SK-N-DZ (cell line): ENCODE measurements at places on chromosomes 3 and 15.
A peak's percentile ranks its signal among the peaks of the same experiment; 100 is the strongest.

DNA sequence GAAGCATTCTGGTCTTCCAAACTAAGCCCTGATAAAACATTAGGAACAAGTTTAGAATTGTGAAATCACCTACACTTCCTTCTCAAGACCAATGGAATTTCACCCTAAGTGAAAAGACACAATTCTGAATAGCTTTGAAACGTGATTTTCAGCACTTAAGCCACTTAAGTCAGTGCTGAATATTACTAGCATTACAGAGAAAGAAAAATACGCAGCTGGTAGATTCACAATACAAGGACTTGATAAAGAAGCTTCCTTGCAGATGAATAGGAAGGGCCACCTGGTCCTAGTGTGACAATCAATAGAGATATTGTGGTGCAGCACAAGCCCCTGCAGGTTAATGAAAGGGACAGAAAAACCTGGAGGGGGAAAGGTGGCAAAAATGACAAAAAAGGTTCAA is 353.1 kb upstream of the ALCAM start:
- DNase-seq = no peak

DNA sequence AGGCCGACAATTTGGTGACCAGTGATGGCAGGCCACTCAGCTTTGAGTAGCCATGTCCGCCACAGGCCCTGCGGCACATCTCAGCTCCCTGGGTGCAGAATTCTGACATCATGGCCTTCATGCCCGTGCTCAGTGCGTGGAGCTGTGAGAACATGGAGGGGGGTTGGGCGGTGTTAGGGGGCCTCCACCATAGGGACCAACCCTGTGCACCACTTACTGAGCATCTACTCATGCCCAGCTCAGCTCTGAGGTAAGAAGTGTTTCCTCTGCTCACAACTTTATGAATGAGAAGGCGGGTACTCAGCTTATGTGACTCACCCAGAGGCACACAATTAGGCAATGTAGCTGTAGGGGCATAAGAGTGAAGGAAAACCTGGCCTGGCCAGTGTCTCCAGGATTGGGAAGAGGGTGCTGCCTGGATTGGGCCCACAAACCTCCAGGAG is 10.5 kb downstream of the ACOX2 start:
- DNase-seq = no peak

- no peak for DNase-seq
Observed at GRCh38 chr3:143627336-143627735, 220.9 kb downstream of the SLC9A9 start.

- no peak for DNase-seq
Observed at GRCh38 chr3:95994338-95994737, 820.1 kb upstream of the EPHA6 start.

DNA sequence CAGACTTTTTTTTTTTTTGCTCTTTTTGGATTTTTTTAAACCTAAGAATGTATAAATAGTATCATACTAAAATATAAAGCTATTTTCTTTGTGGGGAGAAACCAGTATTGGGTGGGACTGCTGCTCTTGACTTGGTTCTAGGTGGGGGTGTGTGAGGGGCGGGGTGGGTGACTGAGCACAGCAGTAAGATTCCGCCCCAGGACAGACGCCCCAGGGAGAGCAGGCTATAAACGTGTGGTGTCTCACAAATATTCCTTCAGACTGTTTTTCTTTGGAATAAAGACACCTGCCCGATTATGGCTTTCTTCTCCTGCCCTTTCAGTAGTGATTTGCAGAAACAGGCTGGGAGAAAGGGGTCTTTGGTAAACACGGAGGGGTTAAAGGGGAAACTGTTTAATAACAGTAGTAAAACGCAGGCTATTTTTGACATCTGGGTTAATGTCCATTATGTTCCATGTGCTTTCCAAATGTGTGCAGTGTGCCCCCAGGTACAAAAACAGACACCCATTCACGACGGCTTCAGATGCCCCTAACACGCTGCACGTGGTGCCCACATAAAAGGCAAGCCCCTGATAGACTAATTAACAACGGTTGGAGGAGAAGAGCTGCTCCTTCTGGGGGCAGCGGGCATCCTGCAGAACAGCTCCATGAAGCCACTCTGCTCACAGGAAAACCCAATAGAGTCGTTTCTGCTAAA is 28.6 kb upstream of the WNT5A start:
- DNase-seq = no peak

DNA sequence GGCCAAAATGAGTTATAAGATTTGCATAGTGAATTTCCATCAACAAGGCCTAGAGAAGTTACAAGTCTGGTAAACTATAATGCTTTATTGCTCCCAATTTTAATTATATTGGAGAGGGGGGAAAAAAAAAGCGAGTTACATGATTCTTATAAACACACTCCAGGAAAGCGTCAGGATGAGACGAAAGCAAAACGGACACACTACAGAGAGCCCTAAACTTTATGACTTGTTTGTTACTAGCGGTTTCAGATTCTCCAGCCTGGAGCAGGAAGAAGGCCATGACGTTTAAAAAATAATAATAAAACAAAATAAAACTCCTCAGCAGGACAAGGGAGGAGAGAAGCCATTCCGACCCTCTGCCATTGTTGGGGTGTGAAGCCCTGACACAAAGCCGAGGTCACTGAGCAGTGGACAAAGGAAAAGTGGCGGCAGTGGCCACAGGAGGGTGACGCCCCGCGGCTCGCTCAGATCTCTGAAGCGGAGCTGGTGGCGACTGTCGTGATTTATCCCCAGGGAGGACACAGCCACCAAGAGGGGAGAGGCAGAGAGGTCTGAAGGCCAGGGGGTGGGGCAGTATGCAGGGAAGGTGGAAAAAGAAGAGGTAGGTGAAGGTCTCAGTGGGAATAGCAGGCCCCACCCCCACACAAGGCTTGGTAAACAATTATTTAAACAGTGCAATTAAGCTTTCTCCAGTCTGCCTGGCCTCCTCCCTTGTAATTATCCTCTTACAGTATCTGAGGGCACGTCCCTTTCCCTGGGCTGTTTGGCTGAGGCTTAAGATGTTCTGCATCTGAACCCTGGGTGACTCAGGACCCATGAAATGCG is 45.3 kb downstream of the ADAMTS9 start:
- no peak for DNase-seq

DNA sequence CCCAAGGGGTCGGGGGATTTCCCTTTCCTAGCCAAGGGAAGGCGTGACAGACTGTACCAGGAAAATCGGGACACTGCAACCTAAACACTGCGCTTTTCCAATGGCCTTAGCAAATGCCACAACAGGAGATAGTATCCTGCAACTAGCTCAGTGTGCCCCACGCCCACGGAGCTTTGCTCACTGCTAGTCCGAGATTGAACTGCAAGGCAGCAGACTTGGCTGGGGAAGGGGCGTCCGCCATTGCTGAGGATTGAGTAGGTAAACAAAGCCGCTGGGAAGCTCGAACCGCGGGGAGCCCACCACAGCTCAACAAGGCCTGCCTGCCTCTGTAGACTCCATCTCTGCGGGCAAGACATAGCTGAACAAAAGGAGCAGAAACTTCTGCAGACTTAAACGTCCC is 72.3 kb upstream of the THRB start:
- DNase-seq = no peak

- no peak for DNase-seq
Observed at GRCh38 chr15:32834156-32834555, 116.4 kb downstream of the GREM1 start.

DNA sequence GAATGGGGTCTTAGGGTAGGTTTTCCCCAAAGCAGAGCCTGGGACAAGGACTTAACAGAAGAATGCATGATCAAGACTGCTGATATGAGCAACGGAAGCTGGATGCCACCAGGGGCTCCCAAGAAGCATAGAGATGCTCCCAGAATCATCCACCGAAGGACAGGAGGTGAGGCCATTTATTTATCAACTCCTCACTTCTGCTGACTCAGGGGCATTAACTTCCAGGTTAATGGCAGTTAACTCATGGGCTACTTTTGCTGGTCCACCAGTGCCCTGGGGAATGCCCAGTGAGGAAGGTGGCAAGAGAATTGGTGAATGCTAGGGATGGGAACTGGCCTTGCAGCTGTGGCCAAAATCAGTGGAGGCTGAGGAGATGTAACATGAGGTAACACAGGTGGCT is 27.8 kb downstream of the TAFA4 start:
- no peak for DNase-seq

DNA sequence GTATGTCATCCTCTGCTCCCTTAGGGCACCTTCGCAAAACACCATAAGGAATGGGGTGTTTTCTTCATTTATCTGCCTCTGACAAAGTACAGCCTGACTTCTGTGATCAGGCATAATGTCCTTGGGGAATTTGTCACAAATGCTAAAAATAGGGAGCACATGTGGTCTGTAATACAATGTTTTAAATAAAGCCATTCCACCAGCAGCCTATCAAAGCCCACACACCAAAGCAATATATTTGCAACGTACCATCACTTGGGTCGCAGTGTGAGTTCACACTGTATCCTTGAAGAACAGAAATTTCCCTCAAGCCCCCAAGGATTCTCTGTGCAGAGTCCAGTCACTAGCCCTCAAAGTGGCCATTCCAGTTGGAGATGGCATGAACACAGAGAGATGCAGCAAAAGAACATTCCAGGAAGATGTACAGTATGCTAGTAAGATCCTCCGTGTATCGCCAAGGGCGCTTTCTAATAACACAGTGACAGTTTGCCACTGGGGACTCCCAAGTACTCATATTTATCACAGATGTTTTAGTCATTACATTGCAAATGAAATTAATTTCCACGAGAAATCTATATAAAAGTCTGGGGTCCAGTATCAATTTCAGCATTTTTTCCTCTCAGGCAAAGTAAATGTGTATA is 246.7 kb downstream of the MCTP2 start:
- peak; percentile 6 for DNase-seq

- DNase-seq = no peak
Observed at GRCh38 chr3:194637541-194638400, 4.6 kb upstream of the TMEM44 start.

DNA sequence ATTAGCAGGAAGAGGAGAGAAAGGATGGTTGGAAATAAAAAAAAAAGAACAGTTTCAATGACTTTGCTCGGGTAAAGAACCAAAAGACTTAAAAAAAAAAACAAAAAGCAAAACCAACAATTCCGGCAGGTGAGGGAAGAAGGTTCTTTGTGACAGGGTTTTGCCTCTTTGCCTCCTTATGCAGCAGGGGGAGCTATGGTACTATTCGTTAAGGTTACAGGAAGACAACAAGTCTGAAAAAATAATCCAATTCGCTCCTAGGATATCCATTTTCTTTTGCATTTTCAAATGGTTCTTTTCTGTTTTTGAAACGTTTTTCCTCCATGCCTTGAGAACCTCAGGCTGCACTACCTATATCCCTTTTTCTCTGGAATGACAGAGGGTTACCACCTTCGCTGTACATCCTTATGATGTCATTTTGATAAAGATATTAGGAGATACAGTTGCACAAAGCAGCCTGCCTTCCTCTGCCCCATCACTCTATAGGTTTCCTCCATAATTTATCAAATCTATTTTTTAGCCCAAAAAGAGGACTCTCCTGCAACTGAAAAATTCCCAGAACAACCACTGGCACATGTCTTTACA is 55.0 kb downstream of the CFAP20DC start:
- peak; percentile 60 for DNase-seq

DNA sequence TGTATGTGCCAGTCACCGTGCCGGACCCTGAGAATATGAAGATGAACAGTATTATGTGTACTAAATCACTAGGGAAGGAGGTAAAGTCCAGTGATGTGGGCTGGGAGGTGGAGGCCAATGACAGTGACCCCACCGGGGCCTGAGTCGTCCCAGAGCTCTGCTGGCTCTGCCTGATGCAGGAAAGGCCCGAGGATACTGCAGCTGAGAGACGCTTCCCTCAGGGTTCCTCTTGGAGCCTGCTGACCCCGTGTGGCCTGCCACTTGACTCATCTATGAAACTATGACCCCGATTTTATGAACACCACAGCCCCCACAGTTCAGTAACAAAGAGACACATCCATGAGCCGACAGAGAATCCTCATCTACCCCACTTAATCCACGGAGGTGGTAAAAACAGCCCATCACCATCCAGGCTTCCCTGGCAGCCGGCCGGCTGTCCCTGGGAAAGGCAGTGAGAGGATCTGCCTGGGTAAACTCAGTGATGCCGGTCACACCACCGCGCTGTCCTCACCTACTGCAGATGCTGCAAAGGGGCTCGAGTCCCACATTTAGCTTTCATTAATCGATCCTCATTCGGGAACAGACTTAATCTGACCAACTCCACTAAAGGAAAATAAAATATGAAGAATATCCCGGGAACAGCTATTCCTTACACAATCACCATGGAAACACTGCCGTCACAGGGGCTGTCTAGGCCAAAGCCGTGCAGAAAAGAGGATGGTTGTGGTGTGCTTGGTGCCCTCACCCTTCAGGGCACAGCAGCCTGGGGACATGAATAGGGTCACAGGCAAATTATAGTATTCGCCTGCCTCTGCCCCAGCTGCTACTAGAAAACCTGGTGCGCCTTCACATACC is 82.9 kb downstream of the ARRDC4 start:
- peak; percentile 8 for DNase-seq

DNA sequence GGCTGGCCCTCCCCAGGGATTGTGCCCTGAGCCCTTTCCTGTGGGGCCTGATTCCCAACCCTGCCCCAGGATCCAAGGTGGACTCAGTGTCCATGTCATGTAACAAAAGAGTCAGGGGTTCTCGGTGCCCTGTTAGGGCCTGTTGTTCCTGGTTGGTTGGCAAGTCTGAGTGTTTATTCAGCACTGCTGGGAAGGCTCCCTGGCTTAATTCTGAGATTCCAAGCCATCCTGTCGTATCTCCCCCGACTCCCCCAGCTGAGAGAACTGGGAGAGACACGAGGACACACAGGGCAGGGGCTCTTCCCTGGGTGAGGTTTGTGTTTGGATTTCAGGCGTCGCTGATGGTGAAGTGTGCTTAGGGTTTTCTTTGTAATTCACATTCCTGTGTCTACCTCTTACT is 78.3 kb downstream of the EEFSEC start:
- DNase-seq = no peak

DNA sequence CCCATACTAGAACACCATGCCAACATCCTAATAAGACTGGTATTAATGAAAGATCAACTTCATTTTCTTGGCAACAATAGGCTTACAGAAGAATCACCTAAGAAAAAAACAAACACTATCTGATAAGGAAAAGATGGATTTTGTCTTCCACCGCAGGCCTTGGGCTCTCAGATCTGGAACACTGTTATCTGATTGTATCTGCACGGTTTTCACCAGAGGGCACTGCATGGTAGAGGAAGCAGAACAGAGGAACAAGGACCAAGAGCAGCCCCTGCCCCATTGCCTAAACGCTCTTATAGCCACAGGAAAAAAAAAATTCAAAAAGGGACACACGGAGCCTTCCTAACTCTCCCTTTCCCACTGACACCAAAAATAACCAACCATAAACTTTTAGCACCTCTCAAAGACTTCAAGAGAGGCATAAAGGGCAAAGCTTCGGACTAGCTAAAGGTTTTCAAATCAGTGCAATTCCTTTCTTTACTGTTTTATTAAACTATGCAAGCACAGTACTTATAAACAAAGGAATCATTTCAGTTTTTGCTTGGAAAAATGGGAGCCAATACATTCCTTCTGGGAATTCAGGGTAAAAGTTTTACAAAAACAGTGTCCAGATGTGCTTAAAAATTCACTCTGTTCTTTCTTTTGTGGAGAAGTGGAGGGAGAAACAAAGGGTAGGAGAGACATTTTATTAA is 23.3 kb downstream of the IL17RD start:
- peak; percentile 46 for DNase-seq

GRCh38 chr3:4475804-4476203 is 8.7 kb upstream of the SUMF1 start:
- DNase-seq = no peak
